ENCODE measurements at places on chromosomes 12 and 14. TPM values are rescaled to one million over a fixed set of nuclear protein-coding genes. Genes with fewer than 3 reads are reported as not detected.

DNA sequence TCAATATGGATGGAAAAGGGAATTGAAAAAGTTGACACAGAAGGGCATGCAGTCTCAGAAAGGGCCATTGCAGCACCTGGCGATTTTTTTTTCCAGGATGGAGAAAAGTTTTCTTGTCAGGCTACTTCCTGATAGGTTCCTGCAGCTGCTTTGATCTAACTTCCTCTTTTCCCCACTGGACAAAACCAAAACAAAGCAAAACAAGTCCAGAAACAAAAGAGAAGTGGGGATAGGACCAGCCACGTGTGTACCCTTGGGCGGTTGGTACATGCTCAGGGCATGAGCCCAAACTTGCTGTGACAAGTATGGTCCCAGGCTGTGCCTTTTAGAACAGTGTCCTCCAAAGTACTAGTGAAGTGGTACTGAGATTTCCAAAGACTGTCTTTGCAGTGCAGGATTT, 89.8 kb downstream of the CHST11 start:
- peak; percentile 48 for DNase-seq

RPS6KL1 gene
- total RNA-seq, result 16.8 TPM

GRCh38 chr14:60723907-60724618, at the start of gene SIX4:
TSS of gene SIX4 (minus strand) at chr14:60724351. CDS start at chr14:60724074, 277 bp downstream.
- peak; percentile 72 for DNase-seq

DNA sequence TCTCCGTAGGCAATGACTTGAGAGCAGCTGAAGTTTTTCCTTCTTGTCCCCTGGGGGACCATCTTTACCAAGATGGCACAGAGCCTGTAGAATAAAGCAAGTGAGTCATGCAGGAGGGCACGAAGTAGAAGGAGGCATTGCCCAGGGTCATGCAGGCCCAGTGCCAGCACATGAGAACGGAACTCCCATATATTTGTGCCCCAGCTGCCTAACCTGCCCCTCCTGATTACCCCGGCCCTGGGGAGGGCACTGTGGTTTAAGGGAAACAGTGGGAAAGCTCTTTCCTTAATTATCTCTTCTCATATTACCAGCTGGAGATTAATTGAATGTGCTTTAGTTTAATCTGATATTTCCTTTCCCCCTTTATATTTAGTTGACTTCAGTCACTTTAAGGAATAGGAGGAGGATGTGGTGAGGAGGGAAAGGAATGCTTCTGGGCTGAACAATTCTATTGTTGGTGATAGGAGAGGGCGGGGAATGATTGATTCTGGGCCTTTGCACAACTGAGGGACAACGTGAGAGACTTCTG, 51.9 kb downstream of the RASSF8 start:
- no peak for DNase-seq

DNA sequence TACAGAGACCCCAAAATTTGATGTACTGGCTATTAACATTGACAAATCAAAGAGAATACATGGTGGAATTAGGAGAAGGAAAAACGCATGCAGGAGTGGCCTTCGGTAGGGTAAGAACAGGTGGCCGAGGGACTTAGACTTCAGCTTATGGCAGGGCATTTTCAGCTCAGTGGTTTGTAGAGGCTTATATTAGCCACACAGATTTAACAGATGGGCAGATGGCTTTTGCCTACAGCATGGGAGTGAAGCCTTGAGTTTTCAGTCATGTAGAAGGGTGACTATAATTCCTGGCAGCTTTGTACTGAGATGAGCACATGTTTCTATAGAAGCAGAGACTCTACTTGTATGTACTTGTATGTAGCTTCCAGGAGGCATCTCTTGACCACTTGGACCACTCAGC, 40.9 kb upstream of the PLEKHA5 start:
- DNase-seq, result no peak

- DNase-seq, result no peak
Observed at GRCh38 chr14:36479344-36479743, 40.7 kb downstream of the NKX2-1 start.

DNA sequence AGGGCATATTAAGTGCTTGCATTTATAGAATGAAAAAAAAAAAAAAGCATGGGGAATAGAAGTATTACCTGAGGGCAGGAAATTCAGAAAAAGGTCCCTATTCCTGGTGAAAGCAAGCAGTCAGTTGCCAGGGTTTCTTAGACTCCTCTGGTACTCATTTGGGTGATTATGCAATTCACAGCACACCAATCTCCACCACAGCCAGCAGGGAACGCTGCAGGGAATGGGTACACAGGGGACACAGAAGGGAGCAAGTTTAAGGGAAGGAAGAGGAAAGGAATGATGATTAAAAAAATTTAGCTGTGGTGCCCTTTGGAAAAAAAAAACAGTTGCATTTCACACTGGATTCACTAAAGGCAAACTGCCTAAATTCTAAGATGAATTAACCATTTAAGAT, 14.2 kb downstream of the BLTP3B start:
- peak; percentile 51 for DNase-seq

- no peak for DNase-seq
Observed at GRCh38 chr12:46451276-46452021, 78.9 kb upstream of the SLC38A2 start.

- DNase-seq, result peak; percentile 49
Observed at GRCh38 chr12:24534622-24535021, 414.3 kb downstream of the BCAT1 start.

IAPP gene
- total RNA-seq, result not detected

GRCh38 chr12:111580737-111581136, 18.4 kb downstream of the ATXN2 start:
- DNase-seq, result no peak

DNA sequence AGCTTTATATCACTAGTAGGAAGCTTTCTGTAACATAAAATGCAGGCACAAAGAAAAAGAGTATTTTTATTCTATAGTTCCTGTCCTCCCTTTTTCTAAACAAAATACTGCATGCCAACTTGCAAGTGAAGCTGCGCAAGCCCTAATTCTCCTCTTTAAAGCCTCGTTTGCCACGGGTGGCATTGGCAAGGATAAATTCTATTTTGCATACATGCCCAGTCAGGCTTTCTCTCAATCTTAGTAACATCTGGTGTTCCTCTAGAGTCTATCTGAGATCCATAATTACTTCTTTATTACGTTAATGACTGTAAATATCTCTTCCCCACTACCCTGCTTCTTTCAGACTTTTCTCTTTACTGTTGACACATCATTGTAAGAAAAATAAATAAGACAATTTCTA, 97.1 kb upstream of the DAAM1 start:
- no peak for DNase-seq

CLEC1A gene
- total RNA-seq, result 2.5 TPM

ACSM4 gene
- not detected for total RNA-seq

TMEM63C gene
- 2.9 TPM for total RNA-seq

DNA sequence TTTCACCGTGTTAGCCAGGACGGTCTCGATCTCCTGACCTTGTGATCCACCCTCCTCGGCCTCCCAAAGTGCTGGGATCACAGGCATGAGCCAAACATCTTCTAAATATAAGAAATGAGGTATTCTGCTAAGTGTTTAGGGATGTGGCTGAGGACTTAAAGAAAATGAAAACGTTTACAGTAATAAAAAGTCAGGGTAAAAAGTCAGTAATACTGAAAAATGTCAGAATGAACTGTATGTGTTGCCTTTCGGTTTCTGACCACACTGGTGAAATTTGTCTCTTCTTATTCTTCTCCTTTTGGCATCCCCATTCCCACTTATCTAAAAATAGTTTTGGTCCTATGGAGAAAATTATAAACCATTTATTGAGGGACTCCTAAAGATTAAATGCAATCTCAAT, 20.5 kb downstream of the TMEM116 start:
- DNase-seq, result no peak

DNA sequence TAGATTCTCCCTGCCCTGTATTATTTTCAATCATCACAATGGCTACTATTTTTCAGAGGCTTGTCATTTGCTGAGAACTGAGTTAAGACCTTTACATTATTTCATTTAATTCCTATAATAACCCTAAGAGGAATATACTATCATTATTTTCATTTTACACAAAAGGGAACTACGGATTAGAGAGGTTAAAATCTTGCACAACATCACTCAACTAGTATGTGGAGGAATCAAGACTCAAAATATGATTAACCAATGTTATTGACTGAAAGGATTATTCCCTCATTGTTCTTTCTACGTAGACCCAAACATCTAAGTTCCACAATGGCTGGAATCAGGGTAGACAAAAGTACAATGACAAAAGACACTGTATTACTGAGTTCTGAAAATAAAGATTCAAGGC, 45.0 kb downstream of the GPR65 start:
- DNase-seq, result no peak

- no peak for DNase-seq
Observed at GRCh38 chr14:85421186-85421877, 108.6 kb upstream of the FLRT2 start.

- DNase-seq, result no peak
Observed at GRCh38 chr14:58824796-58825195, 187.0 kb downstream of the DACT1 start.

DNA sequence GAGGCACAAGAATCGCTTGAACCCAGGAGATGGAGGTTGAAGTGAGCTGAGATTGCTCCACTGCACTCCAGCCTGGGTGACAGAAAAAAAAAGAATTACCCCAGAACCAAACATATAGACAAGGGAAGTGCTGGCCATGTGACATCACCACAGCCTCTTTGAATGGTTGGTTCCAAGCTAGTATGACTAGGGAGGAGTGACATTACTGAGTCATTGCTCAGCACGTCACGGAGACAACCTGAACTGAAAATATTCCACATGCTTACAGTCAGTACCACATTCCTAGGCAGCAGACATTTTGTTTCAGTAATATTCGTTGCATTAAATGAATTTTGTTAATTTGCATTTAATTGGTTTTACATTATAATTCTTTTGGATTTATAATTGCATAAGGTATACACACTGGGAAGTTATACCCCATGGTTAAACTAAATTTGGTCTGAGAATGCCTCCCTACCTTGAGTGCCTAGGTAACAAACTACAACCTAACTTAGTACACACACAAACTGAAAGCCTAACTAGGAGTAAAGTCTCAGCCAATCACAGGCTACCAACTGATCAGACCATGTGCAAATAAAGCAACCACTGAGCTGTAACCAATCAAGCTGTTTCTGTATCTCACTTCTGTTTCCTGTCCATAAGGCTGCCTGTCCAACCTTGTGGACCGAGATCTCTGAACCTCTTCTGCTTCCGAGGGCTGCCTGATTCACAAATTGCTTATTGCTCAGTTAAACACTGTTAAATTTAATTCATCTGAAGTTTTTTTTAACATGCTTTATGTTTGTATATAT, 164.4 kb downstream of the CAND1 start:
- DNase-seq, result no peak

GRCh38 chr12:115404761-115405470, 720.9 kb upstream of the TBX3 start:
- no peak for DNase-seq

All from Right ventricle myocardium superior (tissue), 1 donor.